Stimulated activated CD4-positive, alpha-beta T cell treated with anti-CD3 and anti-CD28 coated beads, Interleukin-12 subunit alpha, Interleukin-12 subunit beta, amount 100 ng/mL, for 24 hours (primary cell): ENCODE measurements at places on chromosomes 7 and 10.
A peak's percentile ranks its signal among the peaks of the same experiment; 100 is the strongest.

GRCh38 chr7:136086712-136087111 is 109.6 kb upstream of the MTPN start:
- DNase-seq: no peak

GRCh38 chr10:43971981-43972380 is 323.3 kb upstream of the ZNF32 start:
- no peak for DNase-seq

DNA sequence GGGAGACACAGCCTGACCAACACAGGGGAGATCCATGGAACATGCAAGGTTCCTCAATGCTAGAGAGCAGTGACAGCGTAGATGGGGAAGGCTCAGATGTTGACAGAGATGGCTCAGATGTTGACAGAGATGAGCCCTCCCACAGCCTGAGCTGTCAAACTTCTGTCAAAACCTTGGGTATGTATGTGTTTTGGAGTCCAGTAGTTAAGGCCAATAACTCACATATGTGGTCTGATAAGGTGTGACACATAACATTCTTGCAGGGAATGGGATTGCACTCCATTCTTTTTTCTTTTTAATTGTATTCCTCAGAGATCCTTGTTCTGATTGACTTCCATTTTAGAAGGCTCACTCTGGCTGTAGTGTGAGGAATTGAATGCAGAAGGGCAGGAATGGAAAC is 136.3 kb downstream of the C1GALT1 start:
- no peak for DNase-seq

DNA sequence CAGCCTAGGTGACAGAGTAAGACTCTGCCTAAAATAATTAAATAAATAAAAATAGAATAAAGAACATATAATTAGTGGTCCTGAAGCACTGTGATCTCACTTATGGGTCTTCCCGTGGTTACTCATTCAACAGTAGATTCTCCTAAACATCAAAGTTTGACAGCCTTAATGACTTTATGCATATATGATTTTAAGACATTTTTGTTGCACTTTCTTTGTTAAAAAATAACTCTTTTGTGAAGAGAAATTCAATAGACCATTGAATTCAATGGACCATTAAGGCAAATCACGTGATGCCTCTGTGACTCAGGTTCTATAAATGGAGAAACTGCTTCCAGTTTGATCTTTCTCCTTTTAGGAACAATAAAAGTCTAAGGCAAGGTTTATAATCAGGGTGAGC is 59.6 kb downstream of the ATOH7 start:
- no peak for DNase-seq

GRCh38 chr10:14116021-14116420 is 214.7 kb downstream of the FRMD4A start:
- DNase-seq: no peak

DNA sequence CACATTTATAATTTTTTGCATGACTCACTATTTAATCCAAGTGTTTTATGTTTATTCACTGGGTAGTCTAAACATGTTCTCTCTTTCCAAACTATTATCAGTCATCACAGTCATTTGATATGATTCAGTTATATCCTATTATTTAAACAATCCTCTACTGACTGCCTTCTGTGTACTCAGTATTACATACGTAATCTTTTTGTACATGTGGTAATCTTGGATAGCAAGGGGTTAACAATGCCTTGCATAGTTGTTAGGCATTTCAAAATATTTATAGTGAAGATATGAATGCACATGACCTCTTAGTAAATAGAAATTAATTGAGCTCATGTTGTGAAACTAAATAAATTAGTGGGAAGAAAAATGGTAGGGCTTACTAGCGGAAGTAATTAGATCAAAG is 379.4 kb upstream of the KIAA1217 start:
- DNase-seq: no peak

DNA sequence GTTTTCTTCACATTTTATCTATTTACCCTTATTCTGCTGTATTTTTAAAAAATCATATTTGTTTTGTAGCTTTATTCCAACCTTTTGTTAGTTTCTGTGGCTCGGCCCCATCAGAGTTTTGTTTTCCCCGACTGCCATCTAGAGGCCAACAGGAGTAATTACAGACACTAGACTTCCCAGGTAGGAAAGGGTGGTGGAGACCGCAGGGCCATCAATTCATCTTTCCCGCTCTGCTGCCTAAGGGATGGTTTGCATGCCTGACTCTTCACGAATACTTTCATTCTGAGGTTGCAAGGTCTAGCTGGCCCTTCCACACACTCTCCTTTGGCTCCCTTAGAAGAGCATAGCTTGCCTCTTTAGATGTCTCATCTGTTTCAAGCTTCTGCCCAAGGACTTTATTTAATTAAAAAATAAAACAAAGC is 38.3 kb downstream of the LYZL2 start:
- DNase-seq: no peak

GRCh38 chr10:50552771-50553535 is 70.8 kb downstream of the SGMS1 start:
- DNase-seq: no peak

DNA sequence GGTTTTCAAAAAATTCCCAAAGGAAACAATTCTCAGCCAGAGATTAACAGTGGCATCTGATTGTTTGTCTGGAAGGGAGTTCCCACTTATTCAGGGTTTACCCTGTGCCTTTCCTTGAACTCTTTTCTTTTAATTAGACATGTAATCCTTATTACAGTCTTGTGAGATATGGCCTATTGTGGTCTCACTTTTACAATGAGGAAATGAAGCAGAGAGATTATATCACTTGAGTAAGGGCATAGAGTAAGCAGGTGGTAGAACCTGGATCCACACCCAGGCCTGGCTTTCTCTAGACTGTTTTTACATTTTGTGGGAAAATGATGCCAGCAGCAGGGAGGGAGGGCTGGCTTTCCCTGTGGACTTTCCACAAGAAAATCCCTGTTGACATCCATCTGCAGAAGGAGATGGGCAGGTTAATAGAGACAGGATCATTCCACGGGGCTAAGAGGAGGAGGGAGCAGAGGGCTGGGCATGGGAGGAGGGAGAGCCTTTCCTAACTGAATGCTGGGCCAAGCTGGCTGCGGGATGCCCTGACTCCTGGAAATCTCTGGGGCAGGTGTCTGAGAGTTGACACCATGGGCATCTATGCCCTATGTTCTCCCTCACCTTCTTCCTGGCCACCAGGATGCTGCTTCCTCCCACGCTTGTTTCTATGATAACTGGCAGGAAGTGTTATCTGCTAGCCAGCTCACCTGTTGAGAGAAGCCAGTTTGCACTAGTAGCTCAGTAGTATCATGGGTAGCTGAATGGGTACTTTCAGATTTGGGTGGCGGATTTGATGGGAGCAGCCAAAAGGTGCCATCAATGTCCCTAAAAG is 28.7 kb upstream of the ARHGAP22 start:
- DNase-seq: no peak

DNA sequence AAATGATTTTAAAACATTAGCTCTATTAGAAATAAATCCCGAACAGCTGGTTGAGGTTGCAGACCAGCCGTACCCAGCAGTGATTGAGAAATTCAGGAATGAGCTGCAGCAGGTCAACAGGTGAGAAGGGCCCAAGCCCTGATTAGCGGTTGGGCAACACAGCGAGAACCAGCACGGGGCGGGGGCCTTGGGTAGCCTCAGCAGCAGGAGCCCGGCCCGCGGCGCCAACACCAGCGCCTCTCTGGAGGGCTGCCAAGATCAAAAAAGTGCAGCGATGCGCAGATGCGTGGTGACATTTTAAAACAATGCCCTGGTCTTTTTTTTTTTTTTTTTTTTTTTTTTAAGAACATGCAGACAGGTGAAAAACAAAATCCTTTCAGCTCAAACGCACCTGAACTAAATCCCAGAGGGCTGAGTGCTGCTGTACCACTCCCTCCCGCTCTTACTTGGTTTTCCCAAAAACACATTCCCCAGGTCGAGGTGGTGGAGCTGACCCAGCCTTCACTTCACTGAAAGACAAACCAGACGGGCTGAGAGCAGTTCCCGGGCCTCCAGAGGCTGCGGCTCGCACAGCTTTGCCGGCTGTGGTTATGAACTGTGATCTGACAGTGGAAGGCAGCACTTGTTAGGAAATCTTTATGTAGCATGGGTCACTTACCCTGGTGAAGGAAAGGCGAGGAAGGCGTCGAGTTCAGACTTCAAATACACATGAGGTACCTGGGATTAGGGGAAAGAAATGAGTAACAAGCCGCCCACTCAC is 579.4 kb downstream of the SDK1 start:
- no peak for DNase-seq

DNA sequence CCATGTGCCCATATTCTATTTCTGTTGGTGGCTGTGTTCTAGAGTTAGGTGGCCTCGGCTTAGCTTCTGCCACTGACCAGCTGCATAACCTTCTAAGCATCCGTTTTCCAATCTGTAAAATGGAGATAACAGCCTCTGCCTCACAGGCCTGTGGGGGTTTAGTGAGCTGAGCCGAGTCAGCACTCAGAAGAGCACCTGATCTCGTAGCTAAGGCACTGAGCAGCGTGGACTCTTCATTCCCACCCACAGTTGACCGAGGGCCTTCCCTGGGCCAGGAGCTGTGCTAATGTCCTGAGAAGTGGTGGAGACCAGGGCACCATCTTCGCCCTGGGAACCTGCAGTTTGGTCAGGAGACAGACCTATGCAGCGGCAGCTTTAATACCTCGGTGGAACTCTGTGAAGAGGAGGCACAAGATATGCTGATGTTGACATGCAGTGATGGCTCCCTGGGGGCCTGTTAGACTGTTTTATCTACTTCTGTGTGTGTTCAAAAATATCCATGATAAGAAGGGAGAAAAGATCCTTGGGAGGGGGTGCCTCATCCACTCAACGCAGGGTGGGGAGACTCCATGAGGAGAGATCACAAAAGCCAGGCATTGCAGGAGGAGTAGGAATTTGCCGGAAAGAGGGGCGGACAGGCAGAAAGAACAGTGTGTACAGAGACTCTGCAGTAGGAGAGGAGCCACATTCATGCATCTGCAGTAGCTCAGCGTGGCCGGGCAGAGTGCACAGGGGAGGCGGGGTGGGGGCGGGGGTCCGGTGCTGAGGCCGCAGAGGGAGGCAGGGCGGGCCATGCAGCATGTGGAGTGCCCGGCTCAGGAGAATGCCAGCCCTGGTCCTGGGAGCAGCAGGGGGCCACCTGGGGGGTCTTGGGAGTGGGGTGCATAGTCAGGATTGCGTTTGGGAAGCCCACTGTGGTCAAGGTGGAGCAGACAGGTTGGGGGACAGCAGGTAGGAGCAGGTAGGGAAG is 136.8 kb downstream of the C10orf105 start:
- DNase-seq: no peak

- DNase-seq: no peak
These were observed 31.0 kb downstream of the TACR2 start for GRCh38 chr10:69385454-69386350.

GRCh38 chr7:132311733-132312132 is 264.5 kb downstream of the PLXNA4 start:
- no peak for DNase-seq

DNA sequence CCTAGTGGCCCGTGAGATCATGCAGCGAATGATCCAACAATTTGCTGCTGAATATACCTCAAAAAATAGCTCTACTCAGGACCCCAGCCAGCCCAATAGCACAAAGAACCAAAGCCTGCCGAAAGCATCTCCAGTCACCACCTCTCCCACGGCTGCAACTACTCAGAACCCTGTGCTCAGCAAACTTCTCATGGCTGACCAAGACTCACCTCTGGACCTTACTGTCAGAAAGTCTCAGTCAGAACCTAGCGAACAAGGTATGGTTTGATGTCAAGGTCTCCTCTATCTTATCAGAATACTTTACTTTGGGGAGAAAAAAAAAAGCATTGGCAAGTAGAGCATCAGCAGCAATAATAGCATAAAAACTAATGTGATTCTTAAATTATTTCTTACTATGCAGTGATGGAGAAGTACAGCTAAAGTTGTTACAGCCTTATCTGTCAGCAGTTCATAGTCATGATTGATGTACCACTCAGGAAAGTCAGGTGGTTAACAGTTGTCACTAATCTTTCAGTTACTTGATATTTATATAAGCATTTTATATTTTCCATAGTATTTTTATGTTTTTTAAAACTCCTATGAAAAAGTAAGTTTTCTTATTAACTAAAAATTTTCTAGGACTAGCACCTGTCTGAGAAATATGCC is 117.1 kb downstream of the LCOR start:
- no peak for DNase-seq

DNA sequence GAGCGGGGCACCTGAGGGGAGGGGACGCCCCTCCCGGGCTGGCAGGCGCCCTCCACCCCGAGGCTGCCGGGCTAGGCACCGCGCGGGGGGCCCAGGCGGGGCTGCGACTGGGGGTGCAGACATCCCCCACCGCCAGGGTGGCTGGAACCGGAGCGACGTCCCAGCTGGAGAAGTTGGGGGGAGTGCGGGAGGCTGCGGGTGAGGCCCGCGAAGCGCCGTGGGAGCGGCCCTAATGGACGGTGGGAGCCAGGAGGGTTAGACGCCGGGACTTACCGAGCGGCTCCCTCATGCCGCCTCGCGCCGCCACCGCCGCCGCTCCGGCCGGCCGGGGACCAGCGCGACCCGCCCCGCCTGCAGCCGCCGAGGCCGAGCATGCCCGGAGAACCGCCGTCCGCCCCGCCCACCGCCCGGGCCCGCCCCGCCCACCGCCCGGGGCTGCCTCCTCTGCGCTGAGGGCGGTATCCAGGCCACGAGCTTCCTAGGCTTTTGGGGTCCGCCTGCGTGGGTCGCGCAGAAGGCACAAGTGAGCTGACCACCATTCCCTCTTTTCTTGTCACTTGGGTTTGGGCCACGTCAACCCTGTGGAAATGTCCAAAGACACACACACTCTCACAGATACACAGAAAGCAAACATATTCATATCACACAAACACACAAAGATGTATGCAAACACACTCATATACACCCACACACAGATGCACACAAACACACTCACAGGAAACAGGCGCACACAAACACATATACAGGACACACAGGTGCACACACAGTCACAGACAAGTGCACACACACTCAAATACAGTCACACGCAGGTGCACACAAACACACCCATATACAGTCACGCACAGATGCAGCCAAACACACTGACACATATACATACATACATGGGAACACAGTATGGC is at the start of gene JCAD:
JCAD (minus strand) TSS at position 378 of the 899 bp plus-strand sequence. CDS start 11,774 bp downstream, outside the sequence.
- DNase-seq: peak; percentile 57

DNA sequence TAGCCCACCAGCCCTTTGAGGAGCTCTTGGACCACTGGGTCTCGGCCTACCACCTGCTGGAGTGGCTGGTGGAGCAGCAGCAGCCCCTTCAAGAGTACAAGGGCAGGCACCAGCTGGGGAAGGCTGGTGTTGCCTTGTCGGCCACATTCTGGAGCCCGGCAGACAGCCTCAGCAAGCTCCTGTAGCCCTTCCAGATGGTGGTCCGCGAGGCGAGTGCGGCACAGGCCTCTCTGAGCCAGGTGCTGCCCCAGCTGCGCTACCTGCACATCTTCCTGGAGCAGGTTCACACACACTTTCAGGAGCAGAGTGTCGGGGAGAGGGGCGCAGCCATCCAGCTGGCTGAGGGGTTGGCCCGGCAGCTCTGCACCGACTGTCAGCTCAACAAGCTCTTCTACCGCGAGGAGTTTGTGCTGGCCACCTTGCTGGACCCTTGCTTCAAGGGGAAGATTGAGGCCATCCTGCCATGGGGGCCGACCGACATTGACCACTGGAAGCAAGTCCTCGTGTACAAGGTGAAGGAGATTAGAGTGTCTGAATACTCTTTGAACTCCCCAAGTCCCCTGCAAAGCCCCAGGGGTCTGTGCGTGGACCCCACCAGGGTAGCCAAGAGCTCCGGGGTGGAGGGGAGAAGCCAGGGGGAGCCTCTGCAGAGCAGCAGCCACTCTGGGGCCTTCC is 7.0 kb upstream of the ACTR3C start:
- no peak for DNase-seq
